ENCODE measurements at places on chromosomes 5 and 9. TPM values are rescaled to one million over a fixed set of nuclear protein-coding genes. Genes with fewer than 3 reads are reported as not detected.

Gene FAM153A
- 3.8 TPM for total RNA-seq

Gene CACFD1
- 2.4 TPM for total RNA-seq

Gene IL5
- 7.2 TPM for total RNA-seq

Gene ZNF484
- total RNA-seq, result 10.9 TPM
